Renal cortical epithelial cell (primary cell): ENCODE measurements at places on chromosomes 3 and 15.

- no peak for DNase-seq
Measured at GRCh38 chr15:75725719-75726607, 13.3 kb upstream of the CSPG4 start.

GRCh38 chr3:107240183-107241091 lies 136.8 kb upstream of the CCDC54 start:
- DNase-seq = peak; percentile 39

DNA sequence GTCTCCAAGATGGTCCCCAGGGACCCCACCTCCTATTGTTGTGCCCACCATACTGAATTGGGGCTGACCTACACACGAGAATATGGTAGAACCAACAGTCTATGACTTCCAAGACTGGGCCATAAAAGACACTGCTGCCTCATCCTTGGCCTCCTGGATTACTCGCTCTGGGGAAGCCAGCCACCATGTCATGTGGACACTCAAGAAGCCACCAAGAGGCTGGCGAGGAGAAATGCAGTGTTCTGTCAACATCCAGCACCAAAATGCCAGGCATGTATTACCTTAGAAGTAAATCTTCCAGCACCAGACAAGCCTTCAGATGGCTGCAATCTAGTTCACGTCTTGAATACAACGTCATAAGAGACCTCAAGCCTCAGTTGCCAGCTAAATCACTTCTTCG lies 17.1 kb upstream of the TPM1 start:
- DNase-seq = no peak

DNA sequence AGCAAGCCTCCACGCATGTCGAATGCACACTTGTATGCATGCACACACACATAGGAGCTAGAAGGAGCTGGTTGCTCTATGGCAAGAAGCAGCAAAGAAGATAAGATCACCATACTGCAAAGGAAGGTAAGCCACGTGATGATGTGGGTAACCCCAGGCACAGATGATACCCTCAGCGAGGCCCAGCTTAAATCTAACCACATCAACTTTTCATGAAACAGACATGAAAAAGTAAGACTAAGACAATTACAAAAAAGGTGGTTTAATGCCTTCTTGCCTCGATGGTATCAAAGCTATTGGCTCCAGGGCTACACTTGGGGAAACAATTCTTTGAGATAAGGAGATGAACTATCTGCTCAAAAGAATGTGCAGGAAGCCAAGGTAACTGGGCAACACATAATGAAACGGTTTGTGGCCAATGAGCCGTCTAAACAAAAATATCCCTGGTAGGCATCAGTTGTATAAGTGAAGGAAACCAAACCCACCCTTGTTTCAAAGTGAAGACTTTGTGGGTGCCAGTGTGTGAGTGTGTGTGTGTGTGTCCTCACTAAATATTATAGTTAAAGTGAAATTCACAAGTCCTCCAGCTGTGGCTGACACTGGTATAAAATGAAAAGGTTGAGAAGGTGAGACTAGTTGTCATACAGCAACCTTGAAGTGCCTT lies 365.7 kb upstream of the ICE2 start:
- DNase-seq = no peak

GRCh38 chr3:13538520-13539291 lies 10.2 kb upstream of the FBLN2 start:
- no peak for DNase-seq

GRCh38 chr15:95247071-95247984 lies 1016.0 kb downstream of the MCTP2 start:
- DNase-seq = peak; percentile 99

- DNase-seq = no peak
Measured at GRCh38 chr15:70291305-70292075, 193.8 kb upstream of the TLE3 start.

- no peak for DNase-seq
Measured at GRCh38 chr3:56929809-56930615, 128.3 kb upstream of the ARHGEF3 start.

DNA sequence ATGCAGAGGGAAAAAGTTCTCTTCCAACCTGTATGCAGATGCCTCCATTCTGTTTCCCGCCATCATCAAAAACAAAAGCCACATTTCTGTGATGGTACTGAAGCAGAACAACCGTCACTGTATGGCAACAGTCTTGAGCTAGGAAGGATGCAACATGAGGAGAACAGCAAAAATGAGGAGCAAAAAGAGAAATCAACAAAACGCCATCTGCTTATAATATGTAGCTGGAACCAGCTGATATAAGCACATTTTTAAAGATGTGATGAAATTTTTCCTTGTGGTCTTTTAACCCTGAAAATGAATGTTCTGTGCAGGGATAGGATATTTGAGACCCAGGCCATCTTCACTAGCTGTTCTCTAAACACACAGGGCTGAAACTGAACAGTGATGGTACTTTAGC lies 287.0 kb downstream of the ZIC4 start:
- no peak for DNase-seq

GRCh38 chr3:58723173-58723572 lies 56.6 kb upstream of the FAM3D start:
- DNase-seq = no peak

GRCh38 chr3:37329465-37329864 lies 155.1 kb upstream of the LRRFIP2 start:
- no peak for DNase-seq

DNA sequence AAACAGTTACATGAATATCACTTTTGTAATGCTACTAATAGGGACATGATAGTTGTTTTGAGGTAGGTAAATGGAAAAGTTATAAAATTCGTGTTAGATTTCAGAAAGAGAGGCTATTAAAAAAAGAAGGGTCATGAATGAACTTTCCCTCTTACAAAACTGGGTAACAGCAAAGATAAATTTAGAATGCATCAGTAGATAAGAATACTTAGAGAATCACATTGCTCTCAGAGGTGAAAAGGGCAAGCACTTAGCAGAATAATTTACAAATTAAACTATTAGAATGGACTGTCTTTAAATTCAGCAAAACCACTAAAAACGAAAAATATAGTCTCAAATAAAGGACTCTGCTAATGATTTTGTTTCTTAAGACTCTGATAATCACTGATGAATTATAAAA lies 167.2 kb downstream of the PLD1 start:
- no peak for DNase-seq

DNA sequence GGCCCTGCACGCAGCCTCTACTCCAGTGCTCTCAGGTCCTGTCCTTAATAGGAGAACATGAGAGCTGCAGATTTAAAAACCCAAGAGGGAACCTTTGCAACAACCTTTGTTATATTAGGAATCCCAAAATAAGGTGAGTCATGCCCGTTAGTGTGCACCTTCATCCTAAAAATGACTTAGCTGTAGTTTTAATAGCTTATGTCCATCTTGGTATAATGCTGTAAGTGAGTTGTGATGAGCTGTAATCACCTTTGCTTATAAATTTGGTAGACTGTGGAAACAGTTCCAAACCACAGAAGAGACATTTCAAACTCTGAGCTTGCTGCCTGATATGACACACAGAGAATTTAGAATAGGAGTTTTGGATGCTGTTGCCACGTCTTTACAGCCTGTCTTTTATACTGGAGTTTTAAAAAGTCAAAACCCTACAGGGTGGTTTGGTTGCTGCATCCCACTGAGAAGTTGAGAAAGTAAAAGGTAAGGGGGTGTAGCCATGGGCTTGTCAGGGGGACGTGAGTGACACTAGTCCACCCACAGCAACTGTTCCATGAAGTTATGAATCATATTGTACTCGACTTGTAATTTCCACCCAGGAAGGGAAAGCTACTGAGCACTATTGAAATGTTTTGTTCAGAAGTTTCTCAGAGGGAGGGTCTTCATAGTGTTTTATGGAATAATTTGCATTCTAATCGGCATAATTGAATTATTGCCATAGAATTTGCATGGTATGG lies 27.4 kb upstream of the CD47 start:
- no peak for DNase-seq
